ENCODE measurements at places on chromosomes 1 and 21.

GRCh38 chr1:74375376-74375775 is 137.0 kb downstream of the LRRC53 start:
- no peak for DNase-seq

- no peak for DNase-seq
These were observed 102.2 kb downstream of the COQ8A start for GRCh38 chr1:227042292-227042691.

GRCh38 chr1:171379846-171380245 is 65.9 kb downstream of the FMO4 start:
- no peak for DNase-seq

- DNase-seq: no peak
These were observed 86.8 kb downstream of the KCNJ6 start for GRCh38 chr21:37829447-37829846.

Data from breast epithelium (tissue), 4 donors.